ENCODE measurements at places on chromosomes 3 and 15. TPM values are rescaled to one million over a fixed set of nuclear protein-coding genes. Genes with fewer than 3 reads are reported as not detected.

CFAP100 gene
- total RNA-seq: not detected

- no peak for ATAC-seq
Measured at GRCh38 chr3:31312400-31312799, 220.3 kb upstream of the STT3B start.

NMNAT3 gene
- 9.6 TPM for total RNA-seq

DNA sequence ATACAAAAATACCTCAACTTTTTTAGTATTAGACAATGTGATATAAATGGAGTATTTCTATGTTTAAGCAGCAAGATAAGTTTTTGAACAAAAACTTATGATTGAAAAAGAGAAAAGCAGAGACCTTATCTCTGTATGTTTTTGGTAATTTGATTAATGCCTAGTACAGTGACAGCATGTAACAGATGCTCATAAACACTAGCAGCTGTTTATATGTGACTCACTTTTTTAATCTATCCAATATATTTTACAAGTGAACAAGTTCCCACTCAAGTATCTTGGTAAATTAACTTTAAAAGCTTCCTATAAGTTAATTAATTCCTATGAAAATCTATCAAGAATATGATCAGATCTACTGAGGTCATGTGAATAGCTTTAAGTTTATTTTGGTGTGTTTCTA lies 55.1 kb downstream of the NGLY1 start:
- ATAC-seq: no peak

DNA sequence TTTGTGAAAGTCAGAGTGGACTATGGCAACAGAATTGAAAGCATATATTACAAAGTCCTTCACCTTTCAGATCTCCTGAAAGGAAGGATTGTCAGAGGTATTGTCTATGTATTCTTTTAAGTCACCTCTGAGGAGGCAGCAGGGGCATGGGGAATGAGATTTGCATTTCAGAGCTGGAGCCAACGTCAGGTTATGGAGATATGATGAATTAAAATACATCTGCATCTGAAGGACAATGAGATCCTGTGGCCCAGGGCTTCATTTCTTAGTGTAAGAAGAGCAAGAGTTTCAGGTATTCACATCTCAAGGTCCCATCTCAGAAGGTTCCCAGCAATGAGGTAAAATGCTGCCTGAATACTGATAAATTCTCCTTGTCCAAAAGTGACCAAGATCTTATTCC lies 695.8 kb downstream of the TUSC7 start:
- no peak for ATAC-seq
